ENCODE measurements at places on chromosomes 6 and 20.

DNA sequence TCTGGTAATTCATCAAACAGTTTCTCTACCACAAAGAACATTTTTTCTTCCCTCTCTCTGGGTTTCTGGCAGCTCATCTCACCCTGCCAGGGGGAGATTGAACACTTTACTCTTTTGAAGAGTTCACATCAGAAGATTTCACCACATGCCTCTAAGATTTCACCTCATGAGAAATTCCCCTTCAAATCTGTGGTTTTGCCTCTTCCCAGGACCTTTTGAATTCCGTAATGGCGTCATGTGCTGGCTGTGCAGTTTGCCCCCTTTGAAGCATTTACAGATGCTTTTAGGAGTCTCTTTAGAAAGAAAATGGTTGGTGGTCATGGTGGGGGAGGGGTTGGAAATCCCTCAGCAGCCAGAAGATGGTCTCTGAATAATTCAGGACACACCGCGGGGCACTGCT, 486.1 kb downstream of the QKI start:
- peaks cover 24% of the 10 kb centered on the region for H3K4me1 ChIP-seq
- DNase-seq = peak; percentile 24
- H3K27me3 ChIP-seq = no peaks in the 10 kb centered on the region
- no peaks in the 10 kb centered on the region for H3K36me3 ChIP-seq
- H3K27ac ChIP-seq = no peak overlapping the region

DNA sequence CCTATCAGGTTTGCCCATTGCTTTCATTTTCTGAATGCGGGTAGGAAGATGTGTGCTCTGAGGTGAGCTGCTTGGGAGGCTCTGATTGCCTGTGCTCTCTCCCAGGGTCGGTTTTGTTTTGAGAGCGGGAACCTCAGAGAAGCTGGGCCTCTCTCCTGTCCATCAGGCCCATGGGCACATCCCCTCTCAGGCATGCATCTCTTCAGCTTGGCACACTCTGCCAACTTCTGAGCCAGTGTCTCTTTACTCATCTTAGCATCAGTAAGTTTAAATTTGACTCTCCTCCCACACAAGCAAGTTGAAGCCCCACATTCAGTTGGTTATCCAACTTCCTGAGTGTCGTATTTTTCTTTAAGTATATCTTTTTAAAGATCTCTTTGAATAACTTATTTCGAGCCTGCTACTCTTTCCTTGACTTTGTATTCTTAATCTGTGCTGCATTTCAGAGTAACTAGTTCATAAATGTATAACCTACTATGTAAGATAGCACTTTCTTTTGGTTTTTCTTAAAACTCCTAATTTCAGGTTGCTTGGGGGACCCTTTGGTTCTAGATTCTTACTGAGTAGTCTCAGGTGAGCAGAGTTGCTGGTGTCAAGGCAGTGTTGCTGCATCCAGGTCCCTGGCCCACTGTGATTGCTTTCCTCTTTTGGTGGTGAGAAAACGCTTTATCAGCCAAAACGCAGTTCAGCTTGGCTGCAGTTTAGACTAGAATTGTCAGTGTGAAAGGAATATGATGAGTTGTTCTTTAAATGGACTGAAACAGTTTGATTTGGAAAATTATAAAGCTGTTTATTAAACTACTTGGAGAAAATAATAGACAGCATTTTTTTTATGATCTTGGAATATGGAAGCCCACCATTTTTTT, 54.8 kb downstream of the SNX9 start:
- no peak overlapping the region for H3K27ac ChIP-seq
- H3K4me3 ChIP-seq = no peak overlapping the region
- DNase-seq = no peak
- no peaks in the 10 kb centered on the region for H3K27me3 ChIP-seq
- H3K36me3 ChIP-seq = peaks cover 28% of the 10 kb centered on the region

DNA sequence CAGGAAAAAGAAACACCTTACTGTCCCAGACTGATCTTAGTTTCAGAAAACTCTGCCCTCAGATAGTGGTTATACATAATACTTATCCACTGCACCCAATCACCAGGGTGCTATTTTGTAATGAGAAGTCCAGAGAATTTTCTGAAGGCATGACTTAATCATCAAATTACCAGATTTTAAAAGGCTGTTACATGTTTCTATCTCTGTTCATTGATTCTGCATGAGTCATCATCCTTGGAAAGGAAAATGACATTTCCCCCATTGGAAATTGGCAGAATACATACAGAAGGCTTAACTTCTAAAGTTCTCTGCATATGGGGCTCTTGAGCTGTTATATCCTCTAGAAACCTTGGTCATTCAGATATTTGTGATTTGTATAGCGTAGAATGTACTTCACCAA, 587.9 kb upstream of the FLRT3 start:
- H3K36me3 ChIP-seq = no peaks in the 10 kb centered on the region
- no peaks in the 10 kb centered on the region for H3K27me3 ChIP-seq
- H3K4me3 ChIP-seq = no peak overlapping the region
- H3K27ac ChIP-seq = no peak overlapping the region
- DNase-seq = no peak

GRCh38 chr6:139577763-139578604, 203.5 kb upstream of the CITED2 start:
- H3K4me3 ChIP-seq = no peak overlapping the region
- H3K27me3 ChIP-seq = no peaks in the 10 kb centered on the region
- H3K36me3 ChIP-seq = no peaks in the 10 kb centered on the region
- H3K27ac ChIP-seq = peak overlapping the region; percentile 67

DNA sequence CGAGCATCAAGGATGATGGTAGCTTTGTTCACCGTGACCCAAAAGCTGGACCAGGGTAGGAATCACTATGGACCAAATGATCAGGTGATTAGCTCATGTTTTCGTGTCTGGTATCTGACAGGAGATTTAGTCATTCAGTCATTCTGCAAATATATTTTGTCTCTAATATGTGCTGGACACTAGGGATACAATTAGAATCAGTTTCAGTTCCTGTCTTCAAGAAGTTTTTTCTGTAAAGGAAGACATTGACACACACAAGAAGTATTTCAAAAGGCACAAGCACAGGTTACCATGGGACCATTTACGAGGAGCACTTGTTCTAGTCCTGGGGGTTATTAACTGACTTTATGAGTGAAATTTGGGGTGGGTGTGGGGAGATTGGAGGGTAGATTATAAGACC, 244.9 kb downstream of the HIVEP2 start:
- no peak overlapping the region for H3K4me3 ChIP-seq
- no peaks in the 10 kb centered on the region for H3K27me3 ChIP-seq
- peaks cover 25% of the 10 kb centered on the region for H3K4me1 ChIP-seq
- DNase-seq = no peak
- no peak overlapping the region for H3K27ac ChIP-seq
- H3K36me3 ChIP-seq = no peaks in the 10 kb centered on the region

- no peak overlapping the region for H3K4me3 ChIP-seq
- no peak overlapping the region for H3K27ac ChIP-seq
- no peaks in the 10 kb centered on the region for H3K27me3 ChIP-seq
- H3K36me3 ChIP-seq = no peaks in the 10 kb centered on the region
- DNase-seq = no peak
- no peaks in the 10 kb centered on the region for H3K4me1 ChIP-seq
These were observed 460.4 kb upstream of the MARCKS start for GRCh38 chr6:113396730-113397129.

DNA sequence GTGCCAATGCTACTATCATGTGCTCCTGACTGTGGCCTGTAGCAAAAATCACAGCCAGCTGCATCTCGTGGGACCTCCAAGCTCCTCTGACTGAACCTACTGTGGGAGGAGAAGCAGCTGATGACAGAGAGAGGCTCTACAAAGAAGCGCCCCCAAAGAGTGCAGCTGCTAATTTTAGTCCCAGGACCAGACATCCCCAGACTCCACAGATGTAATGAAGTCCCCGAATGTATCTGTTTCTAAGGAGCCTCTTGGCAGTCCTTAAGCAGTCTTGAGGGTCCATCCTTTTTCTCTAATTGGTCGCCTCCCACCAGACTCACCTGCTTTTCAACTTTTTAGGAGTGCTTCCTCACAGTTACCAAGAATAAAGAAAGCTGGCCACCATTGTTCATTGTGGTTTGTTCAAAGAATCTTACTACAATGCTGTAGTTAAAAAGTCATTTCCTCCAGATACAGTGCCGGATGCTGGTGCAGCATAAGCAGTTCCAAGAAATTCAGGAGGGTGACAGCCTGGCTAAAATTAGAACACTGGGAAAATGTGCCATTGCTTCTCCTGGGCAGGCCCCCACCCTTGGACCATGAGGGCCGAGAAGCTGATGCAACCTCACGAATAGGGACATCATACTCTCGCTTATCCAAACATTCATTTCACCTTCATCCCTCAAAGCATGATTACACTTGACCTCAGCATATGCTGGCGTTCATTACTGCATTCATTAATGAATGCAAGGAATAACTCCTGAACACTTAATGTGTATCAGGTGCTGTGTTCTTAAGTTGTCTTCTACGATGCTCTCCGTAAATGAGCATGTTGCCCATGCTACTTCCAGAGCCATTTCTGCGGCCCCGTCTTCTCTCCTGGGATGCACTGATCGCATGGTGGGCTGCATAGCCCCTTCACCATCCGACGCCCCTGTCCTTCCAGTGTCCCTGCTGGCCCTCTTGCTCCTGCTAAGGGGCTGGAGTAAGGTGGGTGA, 66.4 kb downstream of the LY86 start:
- no peaks in the 10 kb centered on the region for H3K27me3 ChIP-seq
- H3K4me3 ChIP-seq = no peak overlapping the region
- DNase-seq = no peak
- H3K27ac ChIP-seq = no peak overlapping the region

DNA sequence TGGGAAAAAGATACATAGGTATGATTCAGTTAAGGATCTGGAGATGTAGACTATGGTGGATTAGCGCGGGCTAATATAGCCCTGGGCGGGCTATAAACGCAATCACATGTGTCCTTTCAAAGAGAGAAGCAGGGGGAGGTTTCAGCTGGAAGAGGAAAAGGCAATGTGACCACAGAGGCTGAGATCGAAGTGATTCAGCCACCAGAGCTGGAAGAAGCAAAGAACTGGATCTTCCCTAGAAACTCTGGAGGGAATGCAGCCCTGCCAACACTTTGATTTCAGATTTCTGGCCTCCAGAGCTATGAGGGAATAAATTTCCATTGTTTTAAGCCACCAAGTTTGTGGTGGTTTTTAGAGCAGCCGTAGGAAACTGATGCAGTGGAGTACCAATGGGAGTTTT, 81.5 kb upstream of the NHSL1 start:
- no peak for DNase-seq
- no peak overlapping the region for H3K27ac ChIP-seq
- H3K4me3 ChIP-seq = no peak overlapping the region

DNA sequence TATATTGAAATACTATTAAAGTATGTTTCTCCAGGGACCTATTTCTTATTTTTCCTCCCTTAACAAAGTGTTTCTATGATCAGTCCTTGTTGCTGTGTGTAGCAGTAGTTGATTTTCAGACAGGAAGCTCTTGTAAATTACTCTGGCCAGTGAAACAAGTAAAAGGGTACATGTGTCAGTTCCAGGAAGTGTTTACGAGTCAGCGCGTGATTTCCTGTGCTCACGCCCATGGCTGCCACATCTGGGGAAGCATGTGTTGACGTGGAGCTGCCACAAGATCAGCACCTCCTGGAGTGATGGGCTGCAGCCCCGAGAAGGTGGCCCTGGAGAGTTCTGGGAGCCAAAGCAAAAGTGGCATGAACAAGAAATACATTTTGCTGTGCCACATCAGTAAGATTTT, 38.6 kb upstream of the GGTLC1 start:
- H3K4me3 ChIP-seq = no peak overlapping the region
- DNase-seq = no peak
- H3K27ac ChIP-seq = no peak overlapping the region
- H3K36me3 ChIP-seq = no peaks in the 10 kb centered on the region
- no peaks in the 10 kb centered on the region for H3K27me3 ChIP-seq
- H3K4me1 ChIP-seq = no peaks in the 10 kb centered on the region

DNA sequence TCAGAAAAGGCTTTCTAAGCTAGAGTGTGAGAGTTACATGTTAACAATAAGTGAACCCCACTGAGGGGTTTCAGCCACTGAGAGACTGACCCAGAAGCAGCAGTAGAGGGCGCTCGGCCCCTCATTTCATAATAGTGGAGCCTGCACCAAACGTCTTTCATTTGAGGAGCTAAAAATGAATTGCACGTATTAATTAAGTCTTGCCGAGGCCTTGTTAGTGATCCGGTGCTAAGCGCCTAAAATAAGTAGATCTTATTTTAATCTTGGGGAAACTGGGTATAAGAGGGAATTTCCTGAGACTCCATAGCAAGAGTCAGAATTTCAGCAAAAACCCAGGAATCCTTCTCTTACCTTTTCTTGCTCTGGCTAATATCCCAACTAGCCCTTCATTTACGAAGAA, 209.7 kb downstream of the FARS2 start:
- peak; percentile 72 for DNase-seq
- H3K36me3 ChIP-seq = no peaks in the 10 kb centered on the region
- H3K4me1 ChIP-seq = peaks cover 18% of the 10 kb centered on the region
- peak overlapping the region; percentile 42 for H3K4me3 ChIP-seq
- no peaks in the 10 kb centered on the region for H3K27me3 ChIP-seq
- H3K27ac ChIP-seq = peak overlapping the region; percentile 98

GRCh38 chr6:71402096-71402495, 113.5 kb downstream of the OGFRL1 start:
- H3K27me3 ChIP-seq = no peaks in the 10 kb centered on the region
- no peaks in the 10 kb centered on the region for H3K36me3 ChIP-seq
- H3K4me1 ChIP-seq = peaks cover 17% of the 10 kb centered on the region
- no peak overlapping the region for H3K4me3 ChIP-seq
- no peak for DNase-seq

GRCh38 chr6:25601800-25602673, 50.0 kb upstream of the SCGN start:
- H3K4me3 ChIP-seq = no peak overlapping the region
- no peak overlapping the region for H3K27ac ChIP-seq
- DNase-seq = no peak
- H3K27me3 ChIP-seq = no peaks in the 10 kb centered on the region

DNA sequence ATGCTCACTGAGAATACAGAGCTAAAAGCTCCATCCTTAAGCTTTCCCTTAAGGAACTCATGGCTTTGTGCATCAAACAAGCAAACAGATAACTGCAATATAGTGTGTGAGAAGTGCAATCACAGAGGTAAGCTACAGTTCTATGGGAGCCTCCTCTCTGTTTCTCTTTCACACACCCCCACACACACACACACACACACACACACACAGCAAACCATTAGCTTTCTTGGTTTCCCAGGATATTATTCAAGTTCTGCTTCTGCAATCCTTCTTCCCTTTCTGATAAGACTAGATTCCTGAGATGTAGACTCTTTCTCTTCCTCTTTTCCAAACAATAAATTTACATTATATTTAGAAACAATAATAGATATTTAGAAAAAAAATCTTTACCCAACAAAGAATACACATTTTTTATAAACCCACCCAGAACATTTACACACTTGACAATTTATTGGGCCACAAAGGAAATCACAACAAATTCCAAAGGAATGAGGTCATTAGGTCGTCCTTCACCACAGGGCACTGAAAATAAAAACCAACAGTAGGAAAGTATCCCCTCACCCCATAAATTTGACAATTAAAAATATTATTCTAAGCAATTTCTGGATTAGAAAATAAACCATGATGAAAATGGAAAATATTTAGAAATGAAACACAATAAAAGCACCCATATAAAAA, 9.3 kb upstream of the GFOD1 start:
- H3K4me3 ChIP-seq = no peak overlapping the region
- no peaks in the 10 kb centered on the region for H3K36me3 ChIP-seq
- H3K4me1 ChIP-seq = no peaks in the 10 kb centered on the region
- no peak overlapping the region for H3K27ac ChIP-seq
- DNase-seq = no peak
- no peaks in the 10 kb centered on the region for H3K27me3 ChIP-seq

All from SJCRH30 (cell line).